NK-92 treated with Interleukin-12 subunit alpha and Interleukin-12 subunit beta, amount 100 ng/mL, for 24 hours (cell line): ENCODE measurements at places on chromosomes 1 and 21.
A peak's percentile ranks its signal among the peaks of the same experiment; 100 is the strongest.

DNA sequence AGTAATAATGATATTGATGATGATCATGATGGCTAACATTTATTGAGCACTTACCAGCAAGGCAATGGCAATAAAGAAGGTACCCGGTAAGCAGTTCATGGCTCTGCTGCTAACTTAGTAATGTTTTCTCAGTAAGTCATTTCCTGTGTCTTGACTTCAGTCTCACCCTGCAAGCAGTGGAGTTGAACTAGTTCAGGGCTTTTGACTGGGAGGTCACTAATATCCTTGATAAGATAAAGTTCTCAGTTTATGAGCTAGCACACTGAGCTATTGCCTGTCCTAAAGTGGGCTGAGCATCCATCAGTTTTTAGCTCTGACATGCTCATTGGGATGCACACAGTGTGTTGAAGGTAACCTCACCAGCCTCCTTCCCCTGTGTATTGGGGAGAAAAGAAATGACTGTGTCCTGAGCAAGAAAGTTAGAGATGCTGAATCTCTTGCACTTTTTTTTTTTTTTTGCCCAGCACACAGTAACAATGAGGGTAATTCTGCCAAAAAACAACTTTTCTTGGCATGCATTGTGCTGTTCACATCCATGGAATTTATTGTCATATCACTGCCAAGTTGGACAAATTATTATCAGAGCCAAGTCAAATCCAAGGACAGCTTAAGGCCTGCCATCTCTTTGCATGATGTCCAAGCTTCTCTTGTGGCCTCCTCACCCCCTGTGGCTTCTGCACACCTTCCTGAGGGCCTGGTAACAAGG is 55.5 kb upstream of the GADD45A start:
- DNase-seq, result no peak

- no peak for DNase-seq
These were observed 19.9 kb downstream of the ZNF648 start for GRCh38 chr1:182041615-182042014.

GRCh38 chr21:35400233-35400939 is 351.3 kb upstream of the RUNX1 start:
- DNase-seq, result peak; percentile 29

DNA sequence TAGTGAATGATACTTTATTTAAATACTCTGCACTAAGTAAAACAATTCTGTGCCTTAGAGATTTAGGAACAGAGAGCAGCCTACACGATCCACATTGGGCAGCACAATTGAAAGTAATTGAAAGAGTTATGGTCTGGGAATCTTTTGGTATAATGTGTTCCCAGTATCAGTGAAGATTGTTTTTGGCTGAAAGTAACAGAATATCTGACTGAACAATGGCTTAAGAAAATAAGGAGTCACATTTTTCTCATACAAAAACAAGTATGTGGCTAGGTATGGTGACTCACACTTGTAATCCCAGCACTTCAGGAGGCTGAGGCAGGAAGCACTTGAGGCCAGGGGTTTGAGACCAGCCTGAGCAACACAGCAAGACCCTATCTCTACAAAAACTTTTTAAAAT is 306.2 kb downstream of the NFIA start:
- no peak for DNase-seq

DNA sequence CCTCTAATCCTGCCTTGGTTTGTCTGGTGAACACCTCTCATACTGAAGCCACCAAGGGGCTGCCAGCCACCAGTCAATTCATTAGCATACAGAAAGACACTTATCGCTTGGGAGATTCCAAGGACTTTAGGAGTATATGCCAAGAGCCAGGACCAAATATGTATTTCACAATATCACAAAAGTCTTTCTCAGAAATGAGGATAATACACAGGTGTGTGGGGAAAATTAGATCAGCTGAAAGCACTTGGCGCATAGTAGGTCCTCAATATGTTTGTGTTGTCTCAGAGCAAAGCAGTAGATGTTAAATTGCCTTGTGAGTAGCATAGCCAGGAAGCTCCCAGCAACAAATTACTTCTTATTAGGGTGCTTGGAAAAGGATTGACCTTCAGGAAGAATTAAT is 34.1 kb downstream of the KIRREL1 start:
- DNase-seq, result no peak

DNA sequence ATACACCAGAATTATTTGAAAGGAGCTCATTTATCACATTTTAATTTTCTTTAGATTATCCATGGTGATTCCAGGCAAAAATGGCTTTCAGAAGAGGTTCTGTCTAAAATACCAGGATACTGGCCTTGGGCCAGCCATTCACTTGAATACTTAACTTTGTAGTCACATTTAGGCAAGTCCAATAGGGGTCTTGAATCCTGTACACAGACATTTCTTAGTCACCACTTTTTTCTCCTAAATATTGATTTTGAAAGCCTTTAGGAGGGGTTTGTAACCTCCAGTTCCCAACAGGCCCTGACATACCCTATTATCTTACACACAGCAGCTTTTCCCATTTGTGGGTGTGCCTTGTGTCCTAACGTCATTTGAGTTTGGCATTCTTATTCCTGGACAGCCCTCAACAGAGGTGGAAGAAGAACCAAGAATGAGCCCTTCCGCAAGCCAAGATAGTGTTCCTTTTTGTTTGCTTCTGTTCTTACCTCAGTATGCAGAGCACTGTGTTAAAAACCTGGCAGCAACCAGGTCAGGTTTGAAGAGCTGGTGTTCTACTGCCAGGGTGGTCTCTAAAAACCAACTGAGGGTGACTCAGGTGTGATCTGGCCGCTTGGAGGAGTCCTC is 19.5 kb downstream of the MAP3K7CL start:
- no peak for DNase-seq

GRCh38 chr1:156755527-156755950 is 4.1 kb upstream of the HDGF start:
- no peak for DNase-seq

GRCh38 chr1:1921459-1921862 is 2.4 kb upstream of the TMEM52 start:
- no peak for DNase-seq

GRCh38 chr1:93763704-93764365 is 82.2 kb upstream of the BCAR3 start:
- no peak for DNase-seq

GRCh38 chr1:169784102-169784501 is 10.6 kb downstream of the METTL18 start:
- DNase-seq, result no peak

GRCh38 chr1:34266127-34266951 is 89.6 kb downstream of the C1orf94 start:
- DNase-seq, result no peak

DNA sequence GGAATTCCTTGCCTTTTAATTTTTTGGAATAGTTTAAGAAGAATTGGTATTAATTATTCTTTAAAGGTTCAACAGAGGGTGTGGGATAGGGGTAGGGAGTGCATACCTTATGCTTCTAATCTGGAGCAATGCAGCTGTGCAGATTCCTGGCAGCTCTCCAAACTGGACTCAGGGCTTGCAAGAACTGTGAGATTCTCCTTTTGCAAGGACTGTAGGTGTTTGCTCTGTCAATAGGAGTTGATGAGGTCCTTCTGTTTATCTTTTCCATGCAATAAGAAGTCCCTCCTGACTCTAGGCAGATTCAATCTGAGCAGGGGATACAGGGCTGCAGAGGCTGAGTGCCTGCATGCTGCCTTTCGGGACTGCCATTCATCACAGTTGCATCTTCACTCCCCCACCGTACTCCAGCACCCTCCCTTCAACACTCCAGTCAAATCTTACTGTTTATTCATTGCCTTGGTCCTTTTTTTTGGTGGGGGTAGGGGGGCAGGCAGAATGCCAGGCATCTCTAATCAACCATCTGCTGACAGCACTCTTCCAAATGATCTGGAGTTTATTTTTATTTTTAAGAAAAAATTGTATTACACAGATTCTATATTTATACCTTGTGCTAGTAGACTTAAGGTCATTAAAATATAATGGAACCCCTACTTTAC is 122.3 kb downstream of the DISC1 start:
- DNase-seq, result no peak

DNA sequence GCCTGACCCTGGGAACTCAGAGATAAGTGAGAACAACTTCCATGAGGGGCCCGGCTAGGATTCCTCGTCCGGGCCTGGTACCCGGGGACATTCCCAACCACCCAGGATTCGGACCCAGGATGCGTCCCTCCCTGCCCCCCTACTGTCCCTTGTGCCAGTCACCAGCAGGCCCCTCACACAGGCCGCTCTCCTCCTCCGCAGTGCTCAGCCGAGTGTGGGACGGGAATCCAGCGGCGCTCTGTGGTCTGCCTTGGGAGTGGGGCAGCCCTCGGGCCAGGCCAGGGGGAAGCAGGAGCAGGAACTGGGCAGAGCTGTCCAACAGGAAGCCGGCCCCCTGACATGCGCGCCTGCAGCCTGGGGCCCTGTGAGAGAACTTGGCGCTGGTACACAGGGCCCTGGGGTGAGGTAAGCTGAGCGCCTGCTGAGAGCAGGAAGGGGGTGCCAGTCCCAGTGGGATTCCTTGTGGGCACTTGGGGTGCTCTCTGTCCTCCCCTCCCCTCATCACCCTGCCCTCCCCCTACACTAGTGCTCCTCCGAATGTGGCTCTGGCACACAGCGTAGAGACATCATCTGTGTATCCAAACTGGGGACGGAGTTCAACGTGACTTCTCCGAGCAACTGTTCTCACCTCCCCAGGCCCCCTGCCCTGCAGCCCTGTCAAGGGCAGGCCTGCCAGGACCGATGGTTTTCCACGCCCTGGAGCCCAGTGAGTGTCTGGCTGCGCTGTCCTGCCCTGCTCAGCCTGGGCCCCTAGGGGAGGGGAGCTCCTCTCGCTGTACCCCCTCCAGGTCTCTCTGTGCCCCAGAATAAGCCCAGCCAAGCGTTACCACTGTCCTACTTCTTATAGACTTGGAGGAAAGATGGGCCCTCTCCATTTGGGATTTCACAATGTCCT is 9.8 kb downstream of the ADAMTSL4 start:
- no peak for DNase-seq

DNA sequence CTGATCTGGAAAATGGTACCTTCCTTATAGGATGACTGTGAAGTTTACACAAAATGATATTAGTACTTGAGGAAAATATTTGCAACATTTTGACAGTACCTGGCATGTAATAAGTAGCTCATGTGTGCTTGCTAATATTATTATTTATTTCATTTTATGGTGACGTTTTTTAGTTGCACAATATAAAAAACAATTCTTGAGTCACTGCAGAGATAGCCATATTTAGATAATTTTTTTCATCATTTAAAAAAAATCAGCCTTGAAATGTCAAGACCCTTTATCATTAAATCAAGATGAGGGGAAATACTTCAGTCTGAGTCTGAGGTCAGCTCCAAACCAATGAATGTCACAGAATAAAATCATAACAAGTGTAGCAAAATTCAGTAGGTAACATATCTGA is 196.8 kb upstream of the RUNX1 start:
- DNase-seq, result no peak
